ENCODE measurements at places on chromosomes 16 and 17. TPM values are rescaled to one million over a fixed set of nuclear protein-coding genes. Genes with fewer than 3 reads are reported as not detected.

DNA sequence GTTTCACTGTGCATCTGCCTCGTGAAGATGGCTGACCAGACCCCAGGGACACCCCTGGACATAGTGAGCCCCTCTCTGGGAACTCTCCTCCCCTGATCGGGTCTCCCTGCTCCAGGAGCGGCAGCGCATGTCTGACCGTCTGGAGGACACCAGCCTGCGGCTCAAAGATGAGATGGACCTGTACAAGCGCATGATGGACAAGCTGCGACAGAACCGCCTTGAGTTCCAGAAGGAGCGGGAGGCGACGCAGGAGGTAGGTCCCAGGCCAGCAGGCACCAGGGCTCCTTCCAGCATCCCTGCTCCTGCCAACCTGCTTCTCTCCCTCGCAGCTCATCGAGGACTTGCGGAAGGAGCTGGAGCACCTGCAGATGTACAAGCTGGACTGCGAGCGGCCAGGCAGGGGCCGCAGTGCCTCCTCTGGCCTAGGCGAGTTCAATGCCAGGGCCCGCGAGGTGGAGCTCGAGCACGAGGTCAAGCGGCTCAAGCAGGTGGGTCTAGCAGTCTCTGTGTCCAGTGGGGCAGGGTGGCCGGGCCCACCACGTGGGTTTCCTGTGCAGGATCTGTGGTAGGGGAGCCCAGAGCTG is 136.9 kb downstream of the RAB11FIP4 start:
- no peak for DNase-seq

GRCh38 chr17:67376415-67376736 is 705 bp upstream of the PITPNC1 start:
- no peak for DNase-seq

GRCh38 chr17:7590743-7591142 is 849 bp upstream of the SOX15 start:
- no peak for DNase-seq

GRCh38 chr17:74415608-74416396 is 16.1 kb upstream of the GPRC5C start:
- no peak for DNase-seq

GSG1L2 gene
- total RNA-seq, result not detected

DNAH9 gene
- total RNA-seq, result not detected

PIRT gene
- not detected for total RNA-seq

Data from T-cell (primary cell).